ENCODE measurements at places on chromosomes 13 and 19.

DNA sequence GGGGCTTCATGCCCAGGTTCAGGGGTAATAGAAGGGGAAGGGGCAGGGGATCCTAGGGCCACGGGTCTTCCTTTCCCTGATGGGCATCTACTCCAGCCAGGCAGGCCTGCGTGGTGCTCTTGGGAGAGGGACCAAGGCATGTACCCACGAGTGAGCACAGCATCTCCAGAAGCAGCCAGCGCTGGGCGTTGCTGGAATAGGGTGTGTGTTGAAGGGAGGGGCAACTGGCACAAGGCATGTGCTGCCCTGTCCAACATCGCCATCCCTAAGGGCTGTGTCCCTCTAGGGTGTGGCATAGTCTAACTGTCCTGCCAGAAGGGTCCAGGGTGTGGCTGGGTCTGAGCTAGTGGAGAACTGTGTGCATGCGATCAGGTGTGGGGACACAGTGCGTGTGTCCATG is 2.9 kb downstream of the NOTCH3 start:
- DNase-seq, result no peak

DNA sequence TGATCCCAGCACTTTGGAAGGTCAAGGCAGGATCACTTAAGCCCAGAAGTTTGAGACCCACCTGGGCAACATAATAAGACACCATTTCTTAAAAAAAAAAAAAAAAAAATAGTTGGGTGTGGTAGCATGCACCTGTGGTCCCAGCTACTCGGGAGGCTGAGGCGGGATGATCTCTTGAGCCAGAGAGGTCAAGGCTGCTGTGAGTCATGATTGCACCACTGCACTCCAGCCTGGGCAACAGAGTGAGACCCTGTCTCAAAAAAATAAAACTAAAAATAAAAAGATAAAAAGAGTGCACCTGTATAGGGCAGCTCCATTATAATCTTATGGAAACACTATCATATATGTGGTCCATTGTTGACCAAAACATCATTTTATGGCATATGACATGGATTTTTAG is 25.5 kb upstream of the STARD13 start:
- DNase-seq, result no peak

DNA sequence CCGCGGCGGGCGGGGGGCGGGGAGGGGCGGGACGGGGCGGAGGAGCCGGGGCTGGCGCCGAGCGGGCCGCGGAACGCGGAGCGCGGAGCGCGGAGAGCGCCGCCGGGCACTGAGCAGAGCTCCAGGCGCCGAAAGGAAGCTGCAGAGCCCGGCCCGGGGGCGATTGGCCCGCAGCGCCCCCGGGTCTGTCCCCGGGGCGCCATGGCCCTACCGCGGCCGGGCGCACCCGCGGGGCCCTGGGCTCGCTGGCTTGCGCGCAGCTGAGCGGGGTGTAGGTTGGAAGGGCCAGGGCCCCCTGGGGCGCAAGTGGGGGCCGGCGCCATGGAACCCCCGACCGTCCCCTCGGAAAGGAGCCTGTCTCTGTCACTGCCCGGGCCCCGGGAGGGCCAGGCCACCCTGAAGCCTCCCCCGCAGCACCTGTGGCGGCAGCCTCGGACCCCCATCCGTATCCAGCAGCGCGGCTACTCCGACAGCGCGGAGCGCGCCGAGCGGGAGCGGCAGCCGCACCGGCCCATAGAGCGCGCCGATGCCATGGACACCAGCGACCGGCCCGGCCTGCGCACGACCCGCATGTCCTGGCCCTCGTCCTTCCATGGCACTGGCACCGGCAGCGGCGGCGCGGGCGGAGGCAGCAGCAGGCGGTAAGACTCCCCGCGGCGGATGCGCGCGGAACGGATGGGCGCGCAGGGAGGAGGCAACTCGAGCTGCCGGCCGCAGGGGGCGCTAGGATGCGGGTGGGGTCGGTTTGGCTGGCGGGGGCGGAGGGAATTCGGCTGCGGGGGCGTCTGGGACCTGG is at the start of gene PDE4A:
Gene PDE4A, plus strand, starts transcription at position 95 of the 796 bp plus-strand sequence. Its CDS starts 227 bp downstream, at position 322.
- no peak for DNase-seq

DNA sequence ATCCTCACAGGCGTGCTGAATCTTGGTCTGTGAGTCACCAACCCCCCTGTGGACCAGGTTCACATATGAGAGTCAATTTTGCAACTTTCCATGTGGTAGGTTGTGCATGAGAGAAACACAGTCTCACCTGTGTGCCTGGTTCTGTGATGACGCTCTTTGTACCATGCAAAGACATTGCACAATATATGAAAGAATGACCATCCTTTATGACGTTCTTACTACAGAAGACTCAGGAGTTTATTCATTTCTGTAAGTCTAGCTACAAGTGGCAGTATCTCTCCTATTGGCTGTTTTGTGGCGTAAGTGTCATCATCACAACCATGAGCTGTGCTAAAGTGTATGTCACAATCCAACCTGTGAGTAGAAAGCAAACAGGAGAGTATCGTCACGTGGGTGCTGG is 43.8 kb upstream of the ZNF728 start:
- no peak for DNase-seq
